ENCODE measurements at places on chromosomes 12 and 14. TPM values are rescaled to one million over a fixed set of nuclear protein-coding genes. Genes with fewer than 3 reads are reported as not detected.

GRCh38 chr12:6053541-6053940 lies 70.9 kb downstream of the VWF start:
- DNase-seq = no peak

GRCh38 chr12:124673801-124674617 lies 106.6 kb upstream of the NCOR2 start:
- no peak for DNase-seq

DNA sequence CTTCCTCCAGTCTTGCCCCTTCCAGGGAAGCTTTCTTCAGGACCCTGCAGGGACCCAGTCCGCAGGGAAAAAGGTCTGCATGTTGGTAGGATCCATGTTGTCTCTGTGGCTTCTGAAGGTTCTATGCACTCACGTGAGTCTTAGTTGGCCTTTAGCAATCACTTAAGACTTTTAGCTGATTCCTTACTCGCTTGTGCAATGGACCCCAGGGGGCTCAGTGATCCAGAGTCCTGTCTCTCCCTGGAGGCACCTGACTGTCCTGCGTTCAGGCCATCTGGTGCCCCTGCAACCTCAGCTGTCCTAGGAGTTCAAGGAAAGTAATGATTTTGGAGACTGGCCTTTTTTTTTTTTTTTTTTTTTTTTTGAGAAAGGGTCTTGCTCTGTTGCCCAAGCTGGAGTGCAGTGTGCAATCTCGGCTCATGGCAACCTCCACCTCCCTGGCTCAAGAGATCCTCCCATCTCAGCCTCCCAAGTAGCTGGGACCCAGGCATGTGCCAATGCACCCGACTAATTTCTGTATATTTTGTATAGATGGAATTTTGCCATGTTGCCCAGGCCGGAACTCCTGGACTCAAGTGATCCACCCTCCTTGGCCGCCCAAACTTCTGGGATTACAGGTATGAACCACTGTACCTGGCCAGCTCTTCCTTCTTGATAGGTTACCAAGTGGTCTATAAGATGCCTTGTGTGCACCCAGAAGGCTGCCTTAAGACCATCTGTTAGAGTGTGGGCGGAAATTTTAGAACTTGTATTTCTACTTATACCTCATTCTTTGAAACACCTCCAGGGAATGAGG lies 4.6 kb downstream of the IFI27L2 start:
- no peak for DNase-seq

- no peak for DNase-seq
Observed at GRCh38 chr14:69591317-69591716, 16.6 kb upstream of the CCDC177 start.

DNA sequence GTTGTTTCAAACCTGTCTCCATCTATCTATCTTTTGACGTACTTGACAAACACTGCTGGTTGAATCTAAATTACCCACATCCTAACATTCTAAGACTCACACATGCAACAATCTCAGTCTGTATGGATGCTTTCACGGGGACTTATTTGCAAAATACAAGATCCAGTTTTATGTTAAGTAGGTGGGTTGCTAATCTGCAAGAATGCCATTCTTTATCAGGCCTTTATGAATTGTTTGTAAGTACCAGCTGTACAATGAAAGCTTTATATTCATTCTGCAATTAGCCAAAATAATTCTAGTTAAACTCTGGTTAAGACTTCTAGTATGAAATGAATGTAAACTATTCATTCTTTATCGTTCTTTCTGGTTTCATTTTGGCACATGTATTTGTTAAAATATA lies 135.1 kb downstream of the NAV3 start:
- DNase-seq = no peak

DNA sequence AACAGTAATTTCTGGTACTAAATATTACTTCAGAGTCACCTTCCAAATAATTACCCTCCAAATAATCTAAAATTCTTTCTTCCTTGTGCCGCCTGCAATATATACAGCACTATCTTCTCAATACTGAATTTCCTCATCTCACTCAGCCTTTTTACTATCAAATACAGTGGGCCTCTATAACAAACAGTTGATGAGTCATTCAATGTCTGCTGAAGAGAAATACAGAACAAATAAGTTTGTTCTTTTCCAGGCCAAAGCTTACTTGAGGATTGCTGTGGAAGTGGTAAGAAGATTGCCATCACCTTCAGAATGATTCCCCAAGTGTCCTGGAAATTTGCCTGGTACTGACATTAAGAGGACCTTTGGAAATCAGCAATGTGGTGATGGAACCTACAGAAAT lies 218.2 kb upstream of the ARHGAP5 start:
- no peak for DNase-seq

DNA sequence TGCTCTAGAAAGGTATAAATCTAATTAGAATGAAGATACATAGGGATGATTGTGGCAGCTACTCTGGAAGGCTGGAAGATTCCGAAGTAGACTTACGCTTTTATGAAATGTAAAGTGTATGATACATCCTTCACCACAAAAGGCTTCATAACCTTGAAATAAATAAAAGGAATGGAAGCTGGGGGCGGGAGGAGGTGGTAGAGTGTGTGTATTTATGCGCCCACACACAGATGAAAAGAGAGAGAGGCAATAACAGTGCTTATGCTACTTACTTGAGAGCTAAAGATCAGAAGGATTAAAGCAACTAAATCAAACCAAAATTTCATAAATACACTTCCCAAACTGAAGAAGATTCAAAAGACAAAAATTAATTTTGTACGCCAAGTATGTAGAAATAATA lies 30.4 kb downstream of the CBX5 start:
- no peak for DNase-seq

DNA sequence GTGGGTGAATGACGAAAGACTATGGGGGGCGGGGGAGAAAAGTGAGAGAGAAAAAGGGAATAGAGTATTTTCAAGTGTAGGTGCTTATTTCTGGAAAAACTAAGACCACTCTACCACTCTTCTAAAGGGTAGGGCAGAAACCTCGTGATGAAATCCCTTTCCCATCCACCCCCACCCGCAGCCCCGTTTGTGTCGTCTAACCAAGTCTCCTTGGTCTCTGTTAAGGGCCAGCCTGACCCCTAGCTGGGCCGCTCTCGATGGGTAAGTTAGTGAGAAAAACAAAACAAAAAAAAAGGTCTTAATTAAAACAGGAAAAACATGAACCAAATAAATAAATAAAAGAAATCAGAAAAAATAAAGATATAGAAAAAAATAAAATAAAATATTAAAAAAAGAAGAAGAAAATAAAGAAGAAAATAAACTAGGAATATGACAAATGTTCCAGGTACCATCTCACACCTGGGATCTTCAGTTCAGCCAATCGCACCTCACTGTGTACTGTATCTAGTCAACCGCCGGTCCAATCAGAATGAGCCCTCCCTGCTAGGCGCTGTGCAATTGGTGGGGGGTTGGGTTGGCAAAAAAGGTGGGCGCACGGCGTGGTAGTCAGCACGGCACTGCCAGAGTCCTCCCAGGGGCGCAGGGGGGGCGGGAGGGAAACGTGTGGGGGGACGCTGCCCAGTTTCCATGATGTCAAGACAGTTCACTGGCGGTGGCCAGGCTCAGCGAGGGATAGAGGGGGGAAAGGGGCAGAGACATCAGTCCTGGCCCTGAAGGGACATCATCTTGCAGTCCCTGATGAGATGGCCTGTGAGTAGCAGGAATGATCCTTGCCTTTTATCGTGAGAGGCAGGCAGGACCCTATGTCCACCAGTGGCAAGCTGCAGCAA lies 9.8 kb upstream of the CDH24 start:
- no peak for DNase-seq

GRCh38 chr12:16165506-16165905 lies 112.0 kb downstream of the SLC15A5 start:
- no peak for DNase-seq

DNA sequence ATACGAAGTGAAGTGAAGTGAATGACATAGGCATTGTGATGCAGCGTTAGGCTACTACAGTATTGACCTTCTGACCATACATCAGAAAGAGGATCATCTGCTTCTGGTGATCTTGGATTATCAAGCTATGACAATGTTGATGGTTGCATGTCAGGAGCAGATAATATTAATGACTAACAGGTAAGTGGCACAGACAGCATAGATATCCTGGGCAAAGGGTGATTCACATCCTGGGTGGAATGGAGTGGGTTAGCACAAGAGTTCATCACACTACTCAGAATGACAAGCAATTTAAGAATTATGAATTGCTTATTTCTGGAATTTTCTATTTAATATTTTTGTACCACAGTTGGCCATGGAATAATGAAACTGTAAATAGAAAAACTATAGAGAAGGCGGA lies 397.9 kb upstream of the ATP2B1 start:
- no peak for DNase-seq

DNA sequence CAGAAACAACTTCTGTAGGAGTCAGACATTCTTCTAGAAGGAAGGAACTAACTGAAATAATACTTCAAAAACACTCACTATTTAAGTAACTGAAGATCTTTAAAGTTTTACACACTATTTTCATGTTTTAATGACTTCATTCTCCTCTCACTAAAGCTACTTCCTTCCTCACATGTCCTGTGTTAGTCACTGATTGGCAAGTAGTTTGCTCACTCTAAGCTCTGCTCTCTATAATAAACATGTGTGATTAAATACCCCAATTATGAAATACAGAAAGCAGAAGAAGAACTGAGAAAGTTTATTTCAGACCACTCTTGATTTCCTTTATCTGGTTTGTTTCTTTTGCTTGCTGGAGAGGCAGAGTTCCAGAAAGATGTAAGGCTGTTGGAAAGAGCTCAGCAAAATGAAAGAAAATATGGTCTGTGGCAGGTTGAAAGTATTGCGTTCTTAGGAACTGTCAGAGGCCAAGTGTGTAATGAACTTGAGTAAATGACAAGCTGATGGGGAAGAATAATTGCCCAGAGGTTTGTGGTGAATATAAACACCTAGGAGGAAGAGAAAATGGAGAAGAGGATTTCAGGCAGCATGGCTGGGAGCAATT lies 522.0 kb upstream of the SEL1L start:
- DNase-seq = no peak

Gene ZC3H10
- total RNA-seq = 6.8 TPM

Gene EVL
- 793 TPM for total RNA-seq

Gene ARPC3
- total RNA-seq = 196 TPM

Gene BRMS1L
- 5.3 TPM for total RNA-seq

Gene GMPR2
- total RNA-seq = 37.0 TPM

Gene PAH
- 1.4 TPM for total RNA-seq

Gene LALBA
- total RNA-seq = not detected

Gene RFX4
- not detected for total RNA-seq

Gene AGAP2
- total RNA-seq = 46.5 TPM

Gene FOXN4
- not detected for total RNA-seq

Gene FGD4
- 0.94 TPM for total RNA-seq

Data from T-helper 17 cell (primary cell).